ENCODE measurements at places on chromosomes 11 and 22.

DNA sequence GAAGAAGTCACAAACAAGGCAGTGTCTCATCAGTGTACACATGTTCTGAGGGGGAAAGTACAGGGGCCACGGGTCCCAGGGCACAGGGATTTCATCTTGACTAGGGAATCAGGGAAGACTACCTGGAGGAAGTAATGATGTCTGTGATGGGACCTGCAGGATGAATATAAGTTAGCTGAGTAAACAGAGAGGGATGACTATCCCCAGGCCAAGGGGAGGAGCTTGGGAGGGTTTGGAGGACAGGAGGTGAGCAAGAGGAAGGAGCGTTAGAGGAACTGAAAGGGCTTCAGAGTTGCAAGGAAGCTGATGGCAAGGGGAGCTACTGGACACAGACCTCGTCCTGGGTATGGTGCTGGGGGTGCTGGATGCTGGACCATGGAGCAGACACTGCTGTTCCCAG lies 56.4 kb downstream of the TRAF6 start:
- DNase-seq: no peak

- no peak for DNase-seq
Measured at GRCh38 chr11:33575311-33575710, 125.3 kb downstream of the C11orf91 start.

GRCh38 chr11:17561111-17561415 lies 14.0 kb downstream of the OTOG start:
- DNase-seq: no peak

- DNase-seq: no peak
Measured at GRCh38 chr11:112163875-112164685, at the start of gene IL18. TSS of gene IL18 (minus strand) at chr11:112164094. CDS start at chr11:112155053, 9,041 bp downstream.

- DNase-seq: no peak
Measured at GRCh38 chr11:108871152-108871551, 206.3 kb downstream of the DDX10 start.

DNA sequence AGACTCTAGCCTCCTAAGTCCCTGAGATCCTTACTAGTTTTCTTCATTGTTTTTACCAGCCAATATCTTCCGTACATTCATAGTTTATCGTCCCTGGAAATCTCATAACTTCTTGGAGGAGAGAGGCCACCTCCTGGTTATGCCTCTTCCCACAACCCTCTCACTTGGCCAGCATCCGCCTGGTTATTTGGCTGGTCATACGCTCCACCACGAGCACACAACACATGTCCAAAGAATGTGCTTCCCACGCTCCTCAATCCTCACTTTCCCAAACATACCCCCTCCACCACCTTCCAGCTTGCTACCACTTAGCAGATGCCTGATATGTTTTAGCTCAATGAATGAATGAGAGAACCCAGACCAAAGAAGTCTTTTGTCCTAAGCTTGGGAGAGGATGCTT lies 83.5 kb upstream of the EIF3D start:
- no peak for DNase-seq

- DNase-seq: no peak
Measured at GRCh38 chr11:26865703-26866102, 128.2 kb upstream of the FIBIN start.

DNA sequence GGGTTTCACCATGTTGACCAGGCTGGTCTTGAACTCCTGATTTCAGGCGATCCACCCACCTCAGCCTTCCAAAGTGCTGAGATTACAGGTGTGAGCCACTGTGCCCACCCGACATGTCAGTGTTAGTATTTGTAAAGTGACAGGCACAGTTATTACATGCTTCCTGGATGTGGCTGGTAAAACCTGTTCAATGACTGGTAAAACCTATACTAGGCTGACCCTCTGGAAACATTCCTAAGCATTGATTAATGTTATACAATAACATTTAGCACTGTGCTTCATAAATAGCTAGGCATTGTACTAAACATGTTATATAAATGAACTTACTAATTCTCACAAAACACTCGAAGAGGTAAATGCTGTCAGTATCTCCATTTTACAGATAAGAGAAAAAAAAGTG lies 20.9 kb upstream of the JHY start:
- no peak for DNase-seq

- DNase-seq: no peak
Measured at GRCh38 chr22:45014654-45015053, 4.8 kb upstream of the PHF21B start.

- DNase-seq: no peak
Measured at GRCh38 chr11:7165911-7166310, 77.1 kb downstream of the RBMXL2 start.

DNA sequence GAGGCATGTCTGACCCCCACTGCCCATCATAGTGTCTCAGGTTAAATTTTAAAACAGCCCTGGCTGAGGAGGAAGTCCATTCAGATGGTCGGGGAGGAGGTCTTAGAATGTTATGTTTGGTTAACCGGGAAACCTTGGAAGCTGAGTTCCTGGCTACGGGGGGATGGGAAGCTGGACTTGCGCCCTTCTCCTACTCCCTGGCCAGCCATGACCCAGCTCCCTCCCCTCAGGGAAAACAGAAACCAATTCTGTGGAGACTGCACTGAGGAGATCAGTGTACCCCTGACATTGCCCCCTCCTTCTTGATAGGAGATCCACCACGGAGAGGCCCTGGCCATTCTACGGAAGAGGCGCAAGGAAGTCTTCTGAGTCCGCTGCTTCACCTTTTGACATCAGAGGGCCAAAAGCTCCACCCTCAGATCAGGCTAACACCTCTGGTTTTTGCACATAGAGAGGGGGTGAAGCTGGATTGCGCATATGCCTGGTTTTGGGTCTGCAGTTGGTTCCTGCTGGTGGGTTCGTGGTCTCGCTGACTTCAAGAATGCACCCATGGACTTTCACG lies 2.7 kb upstream of the KRTAP5-9 start:
- DNase-seq: no peak

- DNase-seq: no peak
Measured at GRCh38 chr11:128733440-128734102, 39.7 kb downstream of the FLI1 start.

- no peak for DNase-seq
Measured at GRCh38 chr11:3231851-3232744, at the start of gene MRGPRE. TSS of gene MRGPRE (minus strand) at chr11:3232417. CDS start at chr11:3228799, 3,618 bp downstream.

- no peak for DNase-seq
Measured at GRCh38 chr22:39515266-39516050, 4.9 kb upstream of the ATF4 start.

DNA sequence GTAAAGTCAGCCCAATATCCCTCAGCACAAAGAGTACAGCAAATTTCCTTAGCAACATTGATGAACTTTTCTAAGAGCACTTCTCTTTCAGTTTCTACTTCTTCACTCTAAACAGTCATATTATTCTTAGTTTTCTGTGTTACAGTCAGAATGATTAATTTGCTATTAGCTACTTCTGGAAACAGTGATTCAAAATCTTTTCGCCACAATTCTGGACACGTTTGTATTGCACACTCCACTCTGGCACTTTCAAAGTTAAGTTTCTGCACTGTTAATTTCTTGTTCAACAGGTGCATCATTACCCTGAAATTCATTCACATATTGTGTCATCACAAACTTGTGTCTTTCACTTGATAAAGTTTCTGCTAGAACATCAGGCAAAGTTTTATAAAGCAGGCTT lies 22.5 kb downstream of the ABTB2 start:
- no peak for DNase-seq

GRCh38 chr11:103794262-103794661 lies 242.2 kb upstream of the DDI1 start:
- no peak for DNase-seq

- no peak for DNase-seq
Measured at GRCh38 chr22:26442086-26442756, 13.2 kb downstream of the ASPHD2 start.

- DNase-seq: no peak
Measured at GRCh38 chr11:91100427-91100826, 877.6 kb upstream of the CHORDC1 start.

GRCh38 chr11:44450295-44450932 lies 115.0 kb upstream of the CD82 start:
- DNase-seq: no peak

DNA sequence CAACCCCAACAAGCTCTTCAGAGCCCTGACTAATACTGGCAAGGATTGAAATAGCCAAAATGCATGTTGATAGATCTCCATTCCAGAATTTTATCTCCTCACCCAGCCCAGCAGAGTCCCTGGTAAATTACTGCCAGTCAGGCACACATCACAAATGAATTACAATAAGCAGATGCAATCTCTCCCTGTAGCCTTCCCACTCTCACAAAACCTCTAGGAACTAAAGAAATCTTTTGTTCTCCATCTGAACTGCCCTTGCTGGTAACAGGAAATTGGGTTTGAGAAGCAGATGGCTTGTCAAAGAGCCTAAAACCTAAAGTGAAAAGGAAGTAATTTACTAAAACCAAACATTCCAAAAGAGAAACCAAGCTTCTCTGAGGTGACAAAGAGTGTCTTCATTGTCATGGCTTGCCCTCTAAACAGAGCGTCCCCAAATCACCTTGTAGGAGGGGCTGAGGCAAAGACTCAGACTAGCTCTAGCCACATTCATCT lies 59.5 kb downstream of the FAM168A start:
- no peak for DNase-seq

- no peak for DNase-seq
Measured at GRCh38 chr22:50630376-50630775, 2.4 kb upstream of the ARSA start.

DNA sequence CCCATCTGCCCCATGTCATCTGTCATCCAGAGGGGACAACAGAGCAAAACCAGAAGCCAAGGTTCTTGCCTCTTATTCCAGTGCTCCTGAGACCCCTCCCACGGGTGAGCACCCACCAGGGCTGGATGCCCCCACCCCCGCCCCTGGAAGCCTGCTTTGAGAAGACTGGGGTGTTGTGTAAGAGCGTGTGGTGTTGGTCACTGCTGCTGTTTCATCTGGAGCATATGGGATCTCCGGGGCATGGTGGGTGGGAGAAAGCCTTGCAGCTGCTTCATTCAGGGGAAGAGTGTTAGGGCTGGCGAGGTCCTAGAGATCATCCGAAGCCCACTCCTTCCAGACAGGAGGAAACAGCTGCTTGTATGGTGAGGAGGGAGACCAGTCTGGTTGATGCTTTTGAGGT lies 54.1 kb downstream of the CHRDL2 start:
- no peak for DNase-seq

GRCh38 chr22:36807627-36808026 lies 9.2 kb downstream of the PVALB start:
- DNase-seq: no peak

DNA sequence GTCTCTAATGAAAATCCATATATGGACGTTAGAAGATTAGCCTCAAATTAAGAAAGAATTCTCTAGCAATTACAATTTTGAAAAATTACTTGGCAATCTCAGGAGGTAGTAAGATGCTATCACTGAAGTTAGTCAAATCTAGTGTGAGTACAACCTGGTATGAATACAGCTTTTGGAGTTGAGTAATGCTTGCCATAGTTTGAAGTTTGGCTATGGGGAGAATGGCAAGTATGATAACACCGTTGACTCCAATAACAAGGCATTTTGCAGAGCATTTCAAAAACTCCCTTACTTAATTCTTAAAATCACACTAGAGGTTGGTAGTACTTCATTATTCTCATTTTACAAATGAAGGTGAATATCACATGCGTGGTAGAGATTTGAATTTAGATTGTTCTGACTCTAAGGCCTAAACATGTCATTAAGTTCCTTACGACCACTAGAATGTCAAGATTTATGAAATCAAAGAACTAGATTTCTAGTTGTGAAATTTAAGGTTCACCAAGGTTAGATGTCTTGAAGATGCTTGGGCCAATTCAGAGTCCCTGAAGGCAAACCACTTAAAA lies 355.4 kb downstream of the ETS1 start:
- DNase-seq: no peak

- DNase-seq: no peak
Measured at GRCh38 chr11:32115446-32115845, 24.6 kb downstream of the RCN1 start.

DNA sequence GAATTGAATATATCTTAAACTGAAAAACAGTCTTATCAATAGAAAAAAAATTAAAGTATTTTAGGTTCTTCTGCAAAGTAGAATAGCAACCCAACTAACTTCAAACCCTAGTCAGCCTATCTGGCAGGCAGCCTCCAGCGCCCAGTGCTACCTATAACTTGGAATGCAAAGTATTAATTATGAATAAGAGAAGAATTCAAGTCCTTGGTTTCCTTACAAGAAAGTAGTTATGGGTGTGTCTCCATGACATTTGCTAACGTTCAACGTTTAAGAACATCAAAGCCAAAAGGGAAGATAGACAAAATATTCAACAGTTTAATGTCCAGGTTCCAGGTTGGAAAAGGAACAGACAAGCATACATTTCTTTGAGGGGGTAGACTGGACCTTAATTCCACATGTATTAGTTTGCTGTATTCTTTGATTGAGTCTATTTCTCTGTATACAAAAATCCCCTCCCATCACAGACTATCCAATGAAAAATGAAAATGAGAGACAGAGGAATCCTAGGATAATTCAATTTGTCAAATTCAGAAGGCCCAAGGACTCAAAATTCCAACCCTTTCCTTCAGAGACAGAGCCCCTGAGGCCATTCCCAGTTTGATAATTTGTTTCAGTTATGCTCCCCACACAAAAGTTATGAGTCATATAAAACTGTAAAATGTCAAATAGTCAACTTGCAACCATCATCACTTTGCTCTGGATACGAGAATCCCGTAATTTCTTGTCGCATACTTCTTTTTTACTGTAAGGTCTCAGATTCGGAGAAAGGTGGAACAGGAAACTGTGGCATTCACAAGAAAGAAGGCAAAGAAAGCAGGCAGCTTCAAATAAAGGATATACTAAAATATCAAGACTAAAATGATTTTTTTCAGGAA lies 83.7 kb upstream of the CHRM4 start:
- no peak for DNase-seq

- DNase-seq: no peak
Measured at GRCh38 chr11:128878455-128878854, 11.4 kb upstream of the KCNJ1 start.

DNA sequence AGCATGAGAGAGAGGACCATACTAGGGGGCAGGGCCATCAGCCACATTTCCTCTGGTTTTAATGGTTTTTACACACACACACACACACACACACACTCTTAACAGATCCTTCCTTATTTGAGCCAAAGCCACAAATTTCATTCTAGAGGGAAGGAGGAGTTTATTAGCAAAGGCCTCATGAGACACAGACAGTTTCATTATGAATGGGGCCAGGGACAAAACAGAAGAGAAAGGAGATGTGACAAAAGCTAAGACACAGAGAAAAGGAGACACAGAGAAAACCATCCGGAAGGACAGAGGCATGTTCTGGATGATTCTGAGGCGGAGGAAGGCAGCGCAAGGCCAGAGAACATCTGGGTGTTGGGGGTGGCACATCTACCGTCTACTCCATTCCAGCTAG lies 32.2 kb upstream of the ARFGAP3 start:
- no peak for DNase-seq
